ENCODE measurements at places on chromosomes 2 and 18.

DNA sequence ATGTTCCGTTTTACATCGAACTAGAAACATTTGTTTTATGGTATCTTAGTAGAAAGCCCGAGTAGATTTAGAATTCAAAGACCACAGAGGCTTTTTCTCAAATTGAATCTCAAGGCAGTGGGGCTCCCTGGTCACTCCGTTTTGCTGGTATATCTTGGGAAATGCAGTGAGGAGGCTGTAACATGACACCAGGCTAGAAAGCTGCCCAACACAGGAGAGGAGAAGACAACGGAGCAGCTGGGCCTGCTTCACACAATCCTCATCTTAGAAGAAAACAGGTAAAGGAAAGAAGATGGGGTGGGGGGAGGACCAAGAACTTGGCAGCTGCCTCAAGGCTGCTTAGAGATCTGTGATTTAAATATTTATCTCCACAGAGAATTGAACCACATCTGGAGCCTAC lies 38.3 kb upstream of the EPB41L3 start:
- DNase-seq: no peak

GRCh38 chr18:8895341-8895740 lies 190.0 kb downstream of the MTCL1 start:
- no peak for DNase-seq

GRCh38 chr2:226742347-226742746 lies 57.3 kb downstream of the IRS1 start:
- DNase-seq: no peak

GRCh38 chr18:54233228-54233625 lies 8.8 kb upstream of the MBD2 start:
- no peak for DNase-seq

DNA sequence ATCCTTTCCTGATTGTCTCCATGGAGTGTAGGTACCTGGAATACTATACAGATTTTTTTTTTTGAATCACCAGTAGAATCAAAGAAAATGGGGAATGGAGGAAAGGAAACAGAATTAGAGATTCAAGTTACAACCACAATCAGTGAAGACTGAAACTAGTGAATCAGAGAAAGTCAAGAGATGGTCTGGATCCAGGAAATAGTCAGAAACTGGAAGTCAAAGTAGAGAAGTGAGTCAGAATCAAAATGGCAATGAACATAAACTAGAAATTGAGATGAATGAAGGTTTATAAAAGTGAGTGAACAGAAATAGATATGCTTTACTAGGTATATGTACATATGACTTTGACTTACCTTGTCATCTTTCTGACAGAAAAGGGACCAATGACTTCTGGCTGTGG lies 579.0 kb downstream of the PLCL1 start:
- no peak for DNase-seq

- peak; percentile 18 for DNase-seq
These were observed 86.4 kb upstream of the ID2 start for GRCh38 chr2:8595428-8595805.

DNA sequence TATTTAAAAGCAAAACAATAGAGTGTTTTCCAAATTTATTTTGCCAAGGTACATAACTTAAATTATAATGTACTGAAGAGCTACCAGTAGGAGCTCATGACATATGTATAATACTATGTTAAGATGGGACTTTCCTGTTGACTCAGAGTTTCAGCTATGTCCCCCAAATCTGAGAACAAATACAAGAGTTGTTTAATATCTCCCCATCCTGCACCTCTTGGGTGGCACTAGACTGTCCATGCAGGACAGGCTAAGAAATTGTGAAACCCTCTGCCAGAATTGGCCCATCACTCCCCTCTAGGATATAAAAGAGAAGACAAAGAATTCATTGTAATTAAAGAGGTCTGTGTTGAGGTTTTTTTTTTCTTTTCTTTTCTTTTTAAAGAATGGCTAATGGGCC lies 21.7 kb upstream of the CTAGE1 start:
- no peak for DNase-seq

GRCh38 chr18:13378150-13378549 lies 159.6 kb downstream of the LDLRAD4 start:
- no peak for DNase-seq
